ENCODE measurements at places on chromosomes 6 and 20.
A peak's percentile ranks its signal among the peaks of the same experiment; 100 is the strongest.

GRCh38 chr6:126535138-126535537, 195.2 kb downstream of the CENPW start:
- no peak for DNase-seq

- no peak for DNase-seq
These were observed 117.1 kb upstream of the CCDC28A start for GRCh38 chr6:138656364-138657064.

GRCh38 chr20:11159728-11160127, 485.9 kb upstream of the JAG1 start:
- DNase-seq: peak; percentile 13

DNA sequence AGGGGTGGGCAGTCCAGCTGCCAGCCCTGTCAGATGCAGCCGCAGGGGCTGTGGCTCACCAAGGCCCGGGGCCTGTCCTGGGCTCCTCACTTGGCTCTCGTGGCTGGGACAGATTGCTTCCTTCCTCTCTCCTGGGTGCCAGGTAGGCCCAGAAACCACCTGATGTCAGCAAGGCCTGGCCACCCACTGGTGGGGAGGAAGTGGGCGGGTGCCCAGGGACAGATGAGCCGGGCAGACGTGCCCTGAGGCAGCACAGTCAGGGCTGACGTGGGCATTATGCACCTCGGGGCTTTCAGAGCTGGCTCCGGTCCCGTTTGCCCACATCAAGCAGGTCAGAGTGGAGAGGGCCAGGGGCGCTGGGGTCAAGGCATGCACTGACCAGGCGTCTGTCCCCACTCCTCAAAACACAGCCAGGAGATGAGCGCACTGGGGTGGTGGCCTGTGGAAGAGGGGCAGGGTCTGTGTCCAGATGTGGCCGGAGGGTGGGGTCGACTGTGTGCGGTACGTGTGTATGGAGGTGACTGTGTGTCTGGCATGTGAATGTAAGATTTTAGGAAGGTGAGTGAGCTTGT, 133.2 kb upstream of the PTPN1 start:
- DNase-seq: no peak

DNA sequence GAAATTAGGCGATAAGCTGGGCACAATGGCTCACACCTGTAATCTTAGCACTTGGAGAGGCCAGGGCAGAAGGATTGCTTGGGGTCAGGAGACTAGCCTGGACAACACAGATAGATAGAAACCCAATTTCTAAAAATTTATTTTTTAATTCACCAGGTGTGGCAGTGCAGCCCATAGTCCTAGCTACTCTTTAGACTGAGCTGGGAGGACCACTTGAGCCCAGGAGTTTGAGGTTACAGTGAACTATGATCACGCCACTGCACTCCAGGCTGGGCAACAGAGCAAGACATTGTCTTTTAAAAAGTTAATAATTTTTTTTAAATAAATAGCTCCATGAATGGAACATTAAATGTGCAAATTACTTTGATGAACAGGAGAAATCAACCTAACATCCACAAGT, 8.2 kb downstream of the ZNF318 start:
- no peak for DNase-seq

DNA sequence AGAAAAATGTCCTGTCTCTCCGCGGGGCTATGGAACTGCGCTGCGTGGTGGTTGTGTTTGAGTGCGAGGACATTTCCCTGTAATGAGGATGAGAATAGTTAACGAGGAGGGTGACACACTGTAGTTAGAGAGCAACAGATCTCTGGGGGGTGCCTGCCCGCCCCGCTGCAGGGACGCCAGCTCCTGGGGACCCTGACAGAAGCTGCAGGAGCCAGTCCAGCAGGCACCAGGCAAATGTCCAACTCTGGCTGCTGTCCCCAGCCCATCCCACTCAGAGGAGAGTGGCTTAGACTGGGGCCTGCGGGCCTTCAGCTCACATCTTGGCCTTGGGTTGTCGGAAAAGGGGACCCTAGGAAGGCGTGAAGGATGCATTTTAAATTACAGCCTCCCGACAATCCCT, 92.9 kb upstream of the FOXP4 start:
- DNase-seq: no peak

GRCh38 chr6:31114541-31114878, at the start of gene PSORS1C1:
Gene PSORS1C1, plus strand, starts transcription at chr6:31114800. Its CDS starts 14,833 bp downstream, at chr6:31129633.
- peak; percentile 88 for DNase-seq

DNA sequence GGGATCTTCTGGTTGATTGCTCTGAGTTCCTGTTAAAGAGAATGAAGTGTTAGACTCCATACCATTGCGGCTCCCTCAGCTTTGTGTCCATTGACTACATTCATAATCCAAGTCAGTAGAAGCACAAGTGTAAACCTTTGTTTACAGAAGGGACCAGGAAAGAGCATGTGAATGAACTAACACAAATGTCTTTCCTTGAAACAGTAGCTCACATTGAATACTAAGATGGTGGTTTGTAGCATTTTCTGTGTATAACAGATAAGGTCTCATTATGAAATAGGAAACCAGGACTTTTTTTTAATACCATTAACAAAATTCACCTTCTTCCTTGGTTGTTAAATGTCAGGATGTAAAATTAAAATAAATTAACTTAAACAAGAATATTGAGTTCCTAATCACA, 8.4 kb downstream of the STXBP5 start:
- no peak for DNase-seq

- no peak for DNase-seq
These were observed 21.2 kb upstream of the NHSL1 start for GRCh38 chr6:138520463-138520862.

DNA sequence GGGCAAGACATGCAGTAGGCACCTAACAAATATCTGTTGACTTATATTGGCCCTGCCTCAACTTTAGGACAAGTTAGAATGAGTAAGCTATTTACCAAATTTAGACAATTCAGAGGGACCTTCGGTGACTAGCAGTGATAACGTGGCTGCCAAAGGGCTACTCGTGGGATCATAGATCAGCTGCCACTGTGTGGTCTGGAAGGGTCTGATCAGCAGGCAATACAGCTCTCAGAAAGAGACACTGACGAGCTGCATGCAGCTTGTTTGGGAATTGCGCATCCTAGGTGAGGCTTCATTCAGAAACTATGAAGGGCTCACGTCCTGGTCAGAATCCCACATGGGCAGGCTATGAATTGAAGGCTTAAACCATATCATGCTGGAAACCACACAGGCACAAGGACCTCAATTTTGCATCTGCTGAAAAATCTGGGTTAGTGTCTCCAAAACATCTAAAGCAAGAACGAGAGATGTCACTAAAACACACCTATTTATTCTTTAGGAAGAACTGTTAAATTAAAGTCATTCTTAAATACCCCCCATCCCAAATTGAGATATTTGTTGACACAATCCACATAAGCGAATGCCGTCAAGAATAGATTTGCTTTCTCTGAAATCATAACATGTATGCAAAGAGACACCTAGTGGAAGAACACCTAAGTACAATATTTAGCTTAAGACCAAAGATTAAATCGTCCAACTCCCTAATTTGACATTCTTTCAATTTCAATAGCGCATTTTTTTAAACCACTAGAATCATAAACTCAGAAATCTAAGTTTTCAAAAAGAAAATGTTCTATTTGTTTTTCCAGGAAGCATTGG, 79.6 kb downstream of the IPCEF1 start:
- DNase-seq: no peak

DNA sequence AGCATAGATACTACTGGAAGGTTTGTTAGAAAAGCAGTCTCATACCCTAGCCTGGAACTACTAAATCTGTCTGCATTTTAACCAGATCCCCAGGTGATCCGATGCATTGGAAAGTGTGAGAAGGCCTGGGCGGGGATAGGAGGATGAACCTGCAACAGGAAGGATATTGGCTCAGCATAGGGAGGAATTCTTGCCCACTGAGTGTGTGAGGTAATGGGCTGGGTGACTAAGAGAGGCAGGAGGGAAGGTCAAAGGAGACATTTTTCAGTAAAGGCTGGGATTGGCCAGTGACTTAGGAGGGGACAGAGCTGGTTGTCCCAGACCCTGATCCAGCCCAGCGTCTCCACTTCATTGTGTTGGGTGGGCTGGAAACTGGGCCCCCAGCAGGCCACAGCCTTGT, 191.0 kb upstream of the LRFN2 start:
- DNase-seq: no peak
